Naive thymus-derived CD8-positive, alpha-beta T cell (primary cell): ENCODE measurements at places on chromosomes 13 and 19.

DNA sequence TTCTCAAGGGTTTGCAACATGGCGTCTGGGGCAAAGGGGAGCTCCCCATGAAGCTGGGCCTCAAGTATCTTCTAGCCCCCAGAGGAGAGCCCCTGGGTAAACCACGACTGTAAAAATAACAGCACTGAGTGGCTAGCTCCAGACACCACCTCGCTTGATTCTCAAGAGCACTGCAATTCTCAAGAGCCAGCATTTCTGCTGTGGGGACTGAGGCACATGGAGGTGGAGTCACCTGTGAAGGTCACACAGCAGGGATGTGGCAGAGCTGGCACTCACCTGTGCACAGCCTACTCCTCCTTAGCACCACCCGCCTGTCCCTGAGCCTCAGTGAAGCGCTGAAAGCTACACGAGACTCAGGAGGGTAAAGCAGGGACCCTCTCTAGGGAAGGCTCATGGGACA, 20.7 kb upstream of the CCNP start:
- DNase-seq, result no peak

DNA sequence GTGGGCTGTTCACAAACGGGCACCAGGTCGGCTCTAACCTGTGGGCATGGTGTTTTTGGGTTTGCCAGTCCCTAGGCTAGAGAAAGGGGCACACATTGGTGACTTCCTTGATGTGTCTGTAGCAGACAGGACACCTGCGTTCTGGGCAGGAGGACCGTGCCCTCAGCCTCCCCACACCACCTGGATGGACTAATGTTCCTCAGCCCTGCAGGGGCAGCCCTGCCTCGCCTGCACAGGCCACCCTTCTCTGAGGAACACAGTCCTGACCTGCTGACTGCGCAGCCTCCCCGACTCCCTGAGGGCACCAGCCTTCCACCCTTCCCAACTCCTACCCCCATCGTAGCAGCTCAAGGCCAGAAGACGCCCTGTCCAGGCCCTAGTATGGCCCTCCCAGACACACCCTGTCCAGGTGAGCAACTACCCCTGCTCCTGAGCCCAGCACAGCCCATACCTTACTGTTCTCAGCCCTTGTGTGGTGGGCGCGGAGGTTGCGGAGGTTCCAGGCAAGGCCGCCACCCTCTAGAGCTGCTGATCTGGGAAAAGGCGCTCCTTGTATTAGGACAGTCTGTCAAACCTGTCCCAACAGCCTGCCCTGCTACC, 55.7 kb downstream of the GGACT start:
- DNase-seq, result no peak

- peak; percentile 46 for DNase-seq
Measured at GRCh38 chr13:25286308-25286968, 850 bp downstream of the MTMR6 start.

GRCh38 chr13:97849305-97849704, 104.2 kb upstream of the IPO5 start:
- no peak for DNase-seq

DNA sequence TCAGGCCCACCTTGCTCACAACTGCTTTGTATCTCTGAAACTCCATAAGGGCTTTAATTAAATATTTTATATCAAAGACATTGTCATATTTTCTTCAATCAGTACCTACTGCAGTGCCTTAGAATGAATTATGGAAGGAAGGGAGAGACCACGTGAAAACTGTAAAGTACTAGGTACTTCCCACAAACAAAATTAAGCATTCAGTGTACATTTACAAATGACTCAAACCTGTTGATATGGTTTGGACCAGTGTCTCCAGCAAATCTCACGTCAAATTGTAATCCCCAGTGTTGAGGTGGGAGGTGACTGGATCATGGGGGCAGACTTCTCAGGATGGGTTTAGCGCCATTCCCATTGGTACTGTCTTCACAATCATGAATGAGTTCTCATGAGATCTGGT, 23.2 kb downstream of the KCTD12 start:
- DNase-seq, result no peak
